ENCODE measurements at places on chromosomes 1 and 21.

DNA sequence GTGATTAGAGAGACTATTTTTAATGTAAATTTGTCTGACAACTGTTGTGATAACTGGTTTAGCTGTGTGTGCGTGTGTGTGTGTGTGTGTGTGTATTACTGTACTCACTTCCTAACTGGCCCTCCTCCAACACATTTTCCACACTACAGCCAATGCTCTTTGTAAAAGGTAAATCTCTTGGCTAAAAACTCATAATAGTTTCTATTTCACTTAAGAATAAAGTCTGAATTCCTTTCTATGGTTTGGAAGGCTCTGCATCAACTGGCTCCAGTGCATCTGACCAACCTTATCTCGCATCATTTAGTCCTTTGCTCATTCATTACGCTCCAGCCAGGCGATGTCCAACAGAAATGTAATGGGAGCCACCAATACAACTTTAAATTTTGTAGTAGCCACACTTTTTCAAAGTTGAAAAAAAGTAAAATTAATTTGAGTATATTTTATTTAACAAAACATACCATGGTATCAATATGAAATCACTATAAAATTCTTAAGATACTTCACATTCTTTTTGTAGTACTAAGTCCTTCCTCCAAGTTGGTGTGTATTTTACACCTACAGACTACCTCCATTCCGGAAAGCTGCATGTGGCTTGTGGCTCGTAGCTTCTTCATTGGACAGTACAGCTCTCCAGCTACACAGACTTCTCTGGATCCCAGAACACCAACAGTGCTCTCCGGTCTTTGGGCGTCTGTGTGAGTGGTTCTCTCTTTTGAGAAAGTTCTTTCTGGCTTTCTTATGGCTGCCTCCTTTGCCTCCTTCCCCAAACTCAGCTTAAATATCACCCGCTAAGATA, 68.9 kb downstream of the NRIP1 start:
- DNase-seq: no peak

DNA sequence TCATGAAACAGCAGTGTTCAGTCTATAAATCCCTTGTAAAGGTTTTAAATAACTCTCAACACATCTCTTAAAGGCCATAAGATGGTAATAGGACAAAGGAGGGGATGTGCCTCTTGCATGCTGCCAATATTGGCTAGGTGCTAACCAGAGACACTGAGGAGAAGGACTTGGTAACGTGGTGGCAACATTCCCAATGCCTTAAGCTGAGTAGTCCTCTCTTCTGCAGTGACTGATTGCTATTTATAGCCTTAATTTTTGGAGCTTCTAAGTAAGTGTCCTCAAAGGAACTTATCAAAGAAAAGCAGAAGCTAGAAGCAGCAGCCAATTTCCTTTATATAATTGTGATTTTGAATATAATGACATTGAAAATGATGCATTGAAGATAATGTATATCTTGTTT, 63.0 kb downstream of the DPT start:
- no peak for DNase-seq

DNA sequence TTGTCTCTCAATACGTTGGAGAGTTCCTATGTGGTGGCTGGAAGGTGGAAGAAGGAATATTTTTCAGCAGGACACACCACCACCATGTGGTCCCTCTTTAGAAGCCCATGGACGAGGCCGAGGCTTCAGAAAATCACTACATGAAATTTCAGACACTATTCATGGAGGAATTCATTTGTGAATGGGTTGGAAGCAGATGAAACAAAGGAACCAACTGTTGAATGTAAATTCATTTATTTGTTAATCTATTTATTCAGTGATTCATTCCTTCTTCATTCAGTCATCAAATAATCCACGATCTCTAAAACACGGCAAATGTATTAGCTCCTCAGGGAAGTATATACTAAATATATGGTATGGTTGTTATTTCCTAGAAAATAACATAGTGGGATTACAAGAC, 12.2 kb downstream of the SLC35F3 start:
- no peak for DNase-seq

GRCh38 chr1:65995928-65996327, 203.2 kb downstream of the PDE4B start:
- no peak for DNase-seq
